ENCODE measurements at places on chromosomes 2 and 18.

DNA sequence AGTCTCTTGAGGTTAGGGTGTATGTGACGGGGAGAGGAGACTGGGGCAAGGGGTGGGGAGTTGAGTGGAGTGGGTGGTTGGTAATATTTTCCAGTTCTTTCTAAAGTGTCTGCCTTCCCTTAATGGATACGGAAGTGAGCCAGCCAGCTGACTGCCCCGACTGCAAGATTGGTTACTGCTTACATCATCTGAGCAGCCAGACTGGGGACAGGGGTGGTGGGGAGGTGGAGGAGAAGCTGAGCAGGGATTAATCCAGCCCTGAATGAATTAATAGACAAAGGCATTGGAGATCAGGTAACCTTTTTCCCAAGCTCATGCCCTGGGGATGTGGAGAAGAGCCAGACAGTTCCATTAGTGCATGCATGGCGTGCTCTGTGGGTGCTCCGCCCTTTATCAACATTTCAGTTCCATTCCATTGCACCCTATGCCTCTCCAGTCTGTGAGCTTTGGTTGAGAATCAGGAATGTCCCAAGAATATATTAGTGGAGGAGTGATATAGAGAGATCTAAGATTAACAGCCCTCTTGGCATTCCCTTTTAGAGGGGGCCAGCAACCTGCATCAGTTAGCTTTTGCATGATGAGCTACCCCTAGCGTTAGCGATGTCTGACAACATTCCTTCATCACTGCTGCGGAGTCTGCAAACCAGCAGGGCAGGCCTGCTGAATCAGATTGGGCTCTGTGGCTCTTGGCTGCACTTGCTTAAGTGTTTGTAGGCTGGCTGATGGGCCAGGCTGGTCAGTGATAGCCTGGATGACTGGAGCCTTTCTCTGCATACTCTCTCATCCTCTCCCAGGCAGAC is 67.4 kb downstream of the TNP1 start:
- peak; percentile 91 for DNase-seq

DNA sequence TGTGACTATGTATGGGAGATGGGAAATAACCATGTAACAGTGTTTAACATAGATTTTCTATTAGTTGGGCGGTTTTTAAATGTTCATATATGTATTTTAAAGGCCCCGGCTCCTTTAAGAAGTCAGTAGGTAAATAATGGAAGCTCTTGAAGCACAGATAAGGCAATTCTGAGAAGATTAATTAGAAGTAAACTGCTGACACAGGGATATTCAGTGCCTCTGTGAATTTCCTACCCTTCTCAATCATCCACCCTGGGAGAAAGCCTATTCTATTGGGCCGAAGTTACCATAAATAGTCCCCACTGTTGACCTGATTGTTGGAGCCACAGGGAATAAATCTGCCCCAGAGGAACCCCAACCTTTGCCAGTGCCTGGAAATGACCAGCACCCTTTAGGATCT is 56.8 kb upstream of the SIX3 start:
- DNase-seq, result no peak

DNA sequence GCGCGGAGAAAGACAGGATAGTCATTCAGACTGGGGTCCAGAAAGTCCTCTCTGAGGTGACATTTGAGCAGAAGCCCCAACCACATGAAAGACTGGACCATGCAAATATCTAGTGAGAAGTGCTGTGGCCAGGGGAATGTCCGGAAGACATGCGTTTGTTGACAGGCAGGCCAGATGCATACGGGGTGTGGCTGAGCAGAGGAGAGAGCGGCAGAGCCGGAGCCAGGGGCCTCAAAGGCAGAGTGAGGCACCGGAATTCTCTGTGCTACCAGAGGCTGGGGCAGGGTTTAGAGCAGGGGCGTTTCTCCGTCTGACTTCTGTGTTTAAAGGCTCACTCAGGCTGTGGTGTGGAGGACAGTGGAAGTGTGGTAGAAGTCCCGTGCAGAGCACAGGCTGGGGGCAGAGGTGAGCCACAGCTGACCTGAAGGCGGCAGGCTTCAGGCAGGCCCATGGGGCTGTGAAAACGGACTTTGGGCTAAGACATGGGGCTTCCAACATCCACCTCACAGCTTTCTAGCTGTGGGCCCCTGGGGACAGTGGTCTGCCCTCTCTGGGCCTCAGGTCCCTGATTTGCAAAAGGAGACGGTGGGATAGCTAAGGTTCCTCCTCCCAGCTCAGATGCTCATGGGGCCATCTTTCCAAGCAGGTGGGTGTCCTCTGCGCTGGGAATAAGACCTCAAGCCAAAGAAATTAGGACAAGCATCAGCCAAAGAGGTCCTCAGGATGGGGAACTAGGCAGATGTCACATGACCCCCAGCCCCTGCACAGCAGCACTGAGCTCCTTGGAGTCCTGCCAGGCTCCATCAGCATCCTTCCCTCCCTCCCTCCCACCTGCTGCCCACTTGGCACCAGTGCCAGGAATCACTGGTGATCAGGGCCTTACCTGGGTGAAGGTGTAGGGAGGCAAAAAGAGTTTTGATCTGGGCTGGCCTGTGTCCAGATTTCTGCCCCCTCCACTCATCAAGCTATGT is 11.2 kb downstream of the RUFY4 start:
- peak; percentile 23 for DNase-seq

GRCh38 chr2:229297247-229297646 is 26.2 kb upstream of the PID1 start:
- no peak for DNase-seq

DNA sequence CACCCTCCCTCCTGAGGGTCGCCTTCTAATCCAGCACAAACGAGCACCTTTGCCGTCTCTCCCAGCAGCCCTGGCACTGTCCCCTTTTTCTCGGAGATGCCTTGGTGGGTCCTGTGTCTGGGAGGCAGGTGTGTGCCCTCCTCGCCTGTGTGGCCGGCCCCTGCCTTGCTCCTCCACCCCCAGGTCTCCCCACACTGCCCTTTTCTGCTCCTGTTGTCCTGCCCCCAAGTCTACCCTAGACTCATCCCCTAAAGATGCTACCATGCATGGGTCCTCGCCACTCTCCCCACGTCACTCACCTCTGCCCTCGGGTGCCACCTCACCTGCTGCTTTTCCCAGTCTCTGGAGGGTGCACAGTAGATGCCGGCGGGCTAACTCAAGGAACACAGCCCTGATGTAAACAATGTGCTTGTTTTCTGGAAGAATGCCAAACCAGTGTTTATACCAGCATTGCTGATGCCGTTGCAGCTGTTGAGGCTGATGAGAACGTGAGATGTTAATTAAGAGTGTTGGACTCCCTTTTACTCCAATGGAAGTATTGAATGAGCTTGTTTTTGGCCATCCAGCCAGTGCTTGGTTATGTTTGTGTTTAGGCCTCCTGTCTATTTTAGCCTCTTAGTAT is 223.1 kb downstream of the AGAP1 start:
- no peak for DNase-seq

DNA sequence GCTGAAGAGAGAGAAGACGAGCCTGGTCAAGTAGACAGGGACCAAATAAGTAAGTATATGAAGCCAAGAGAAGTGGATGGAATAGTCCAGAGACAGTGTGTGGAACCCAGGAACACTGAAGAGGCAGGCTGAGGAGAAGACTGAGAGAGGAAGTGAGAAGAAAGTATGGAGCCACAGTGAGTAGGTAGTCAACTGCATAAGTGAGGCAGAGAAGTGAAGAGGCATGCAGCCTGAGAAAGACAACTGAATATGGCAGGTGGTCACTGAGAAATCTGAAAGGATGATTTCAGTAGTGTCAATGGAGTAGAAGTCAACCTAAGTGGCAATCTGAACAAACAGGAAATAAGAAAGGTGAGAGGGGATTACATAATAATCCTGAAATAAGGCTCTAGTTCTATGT is 55.4 kb downstream of the CWC22 start:
- no peak for DNase-seq

- no peak for DNase-seq
Measured at GRCh38 chr18:25883091-25883490, 207.3 kb downstream of the SS18 start.

GRCh38 chr18:30748541-30748940 is 294.0 kb downstream of the DSC3 start:
- no peak for DNase-seq

DNA sequence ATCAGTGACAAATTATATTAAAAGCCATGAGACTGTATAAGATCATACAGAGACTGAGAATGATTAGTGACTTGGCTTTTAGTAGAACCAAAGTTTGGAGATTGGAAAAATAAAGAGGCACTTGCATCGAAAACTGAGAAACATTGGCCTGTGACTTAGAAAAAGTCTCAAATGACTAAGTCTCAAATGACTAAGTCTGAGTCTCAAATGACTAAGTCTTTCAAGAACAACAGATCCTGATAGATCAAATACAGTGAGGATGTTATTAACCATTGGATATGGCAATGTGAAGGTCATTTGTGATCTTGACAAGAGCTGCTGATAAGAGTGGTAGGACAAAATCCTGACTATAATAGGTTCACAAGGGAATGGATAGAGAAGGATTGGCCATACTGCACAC is 135.5 kb upstream of the FANCL start:
- DNase-seq, result no peak
